Stimulated activated CD8-positive, alpha-beta memory T cell treated with anti-CD3 and anti-CD28 coated beads, Interleukin-4, amount 100 ng/mL, for 24 hours (primary cell): ENCODE measurements at places on chromosomes 6 and 20.

- no peak for DNase-seq
Observed at GRCh38 chr20:58688840-58689239, 3.8 kb upstream of the NPEPL1 start.

GRCh38 chr6:169472786-169473416 is 219.3 kb upstream of the THBS2 start:
- DNase-seq: no peak

- DNase-seq: no peak
Observed at GRCh38 chr20:37994512-37994911, 38.7 kb downstream of the TTI1 start.

GRCh38 chr20:46160661-46161060 is 42.5 kb downstream of the CD40 start:
- DNase-seq: no peak

GRCh38 chr6:2196079-2196679 is 49.2 kb downstream of the GMDS start:
- no peak for DNase-seq

DNA sequence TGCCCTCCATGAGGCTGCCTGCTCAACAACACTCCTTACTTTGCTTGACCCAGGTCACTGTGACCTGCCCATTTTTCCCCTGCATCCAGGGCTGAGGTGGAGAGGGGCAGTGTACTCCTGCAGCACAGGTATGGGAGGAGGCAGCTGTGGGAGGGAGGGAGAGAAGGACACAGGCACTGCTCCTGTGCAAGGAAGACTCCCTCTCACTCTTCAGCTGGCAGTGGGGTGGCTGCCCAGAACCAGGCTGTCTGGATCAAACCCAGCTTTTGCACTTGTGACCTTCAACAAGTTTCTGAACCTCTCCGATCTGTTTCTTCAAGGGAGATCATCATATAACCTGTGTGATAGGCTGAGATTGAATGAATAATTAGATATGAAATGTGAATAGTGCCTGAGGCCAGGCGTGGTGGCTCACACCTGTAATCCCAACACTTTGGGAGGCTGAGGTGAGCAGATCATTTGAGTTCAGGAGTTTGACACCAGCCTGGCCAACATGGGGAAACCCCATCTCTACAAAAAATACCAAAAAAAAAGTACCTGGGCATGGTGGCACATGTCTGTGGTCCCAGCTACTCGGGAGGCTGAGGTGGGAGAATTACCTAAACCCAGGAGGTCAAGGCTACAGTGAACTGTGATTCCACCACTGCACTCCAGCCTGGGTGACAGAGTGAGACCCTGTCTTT is 14.1 kb downstream of the TGIF2 start:
- DNase-seq: no peak

DNA sequence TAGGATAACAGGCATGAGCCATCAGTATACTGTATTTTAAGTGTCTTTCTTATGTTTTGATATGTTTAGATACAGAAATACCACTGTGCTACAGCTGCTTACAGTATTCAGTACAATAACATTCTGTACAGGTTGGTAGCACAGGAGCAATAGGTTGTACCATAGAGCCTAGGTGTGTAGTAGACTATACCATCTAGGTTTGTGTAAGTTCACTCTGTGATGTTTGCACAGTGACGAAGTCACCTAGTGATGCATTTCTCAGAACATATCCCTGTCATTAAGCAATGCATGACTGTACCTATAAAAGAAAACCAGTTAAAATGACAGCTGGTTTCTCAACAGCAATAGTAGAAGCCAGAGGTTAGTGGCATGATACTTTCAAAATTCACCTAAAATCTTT is 3.0 kb upstream of the ZBTB24 start:
- no peak for DNase-seq

DNA sequence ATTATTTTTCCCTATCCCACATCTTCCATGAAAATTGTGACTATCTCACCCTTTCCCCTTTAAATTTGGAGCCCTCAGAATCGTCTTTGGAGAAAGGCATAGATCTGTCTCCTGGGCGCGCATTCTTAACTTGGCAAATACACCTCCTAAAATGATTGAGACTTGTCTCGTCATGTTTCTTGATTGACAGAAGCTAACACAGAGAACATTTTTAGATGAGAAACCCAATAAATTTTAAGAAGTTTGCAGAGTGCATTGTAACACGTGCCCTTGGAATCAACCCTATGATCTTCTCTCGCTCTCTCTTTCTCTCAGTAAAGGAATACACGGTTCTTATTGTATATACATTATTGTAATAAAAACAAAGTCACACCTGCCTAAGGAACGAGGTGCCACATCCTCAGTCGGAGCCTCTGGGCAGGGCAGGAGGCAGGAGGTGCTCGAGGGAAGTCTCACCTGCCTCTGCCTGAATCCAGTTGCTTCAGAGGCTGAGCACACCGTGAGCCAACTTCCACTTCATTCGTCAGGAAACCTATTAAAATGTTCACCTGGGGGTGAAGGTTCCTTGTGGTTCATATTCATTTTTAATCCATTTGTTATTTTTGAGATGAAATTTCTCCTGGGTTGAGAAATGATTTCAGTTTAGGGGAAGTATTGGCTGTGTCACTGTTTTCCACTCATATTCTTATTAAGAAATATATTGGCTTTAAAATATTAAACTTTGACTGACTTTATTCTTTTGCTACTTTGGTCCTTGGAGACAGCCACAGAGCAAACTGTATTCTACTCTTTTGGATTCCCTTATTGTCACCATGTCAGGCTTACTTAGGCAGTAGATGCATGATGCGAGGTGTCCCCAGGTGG is 90.5 kb upstream of the THBS2 start:
- DNase-seq: no peak

DNA sequence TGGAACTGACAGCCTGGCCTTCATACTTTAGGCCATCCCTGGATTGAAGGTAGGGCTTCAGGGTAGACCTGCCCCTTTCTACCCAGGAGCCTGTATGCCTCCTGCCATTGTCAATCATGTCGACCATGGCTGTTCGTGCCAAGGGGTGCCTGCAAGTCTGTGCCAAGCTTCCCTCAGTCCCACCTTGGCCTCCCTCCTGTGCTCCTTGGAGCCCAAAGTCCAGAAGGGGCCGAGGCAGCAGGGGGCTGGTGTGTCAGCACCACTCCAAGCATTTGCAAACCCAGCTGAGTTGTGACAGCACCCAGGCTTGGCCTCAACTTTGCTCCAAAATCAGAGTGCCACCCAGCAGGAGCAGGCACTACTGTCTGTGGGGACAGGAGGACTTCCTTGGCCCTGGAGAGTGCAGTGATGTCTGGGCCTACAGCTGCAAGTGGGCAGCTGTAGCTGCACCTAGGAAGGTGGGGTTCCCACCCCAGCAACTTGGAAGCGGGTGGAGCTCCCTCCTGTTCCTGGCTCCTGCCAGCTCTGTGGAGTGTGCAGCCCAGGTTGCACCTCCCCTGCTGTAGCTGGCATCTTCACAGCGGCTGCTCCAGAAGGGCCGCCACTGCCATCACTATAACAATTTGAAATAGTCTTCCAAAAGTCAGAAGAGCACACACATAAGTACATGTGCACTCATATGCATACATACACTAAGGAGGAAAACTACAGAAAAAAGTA is 1719.3 kb downstream of the HACE1 start:
- no peak for DNase-seq

DNA sequence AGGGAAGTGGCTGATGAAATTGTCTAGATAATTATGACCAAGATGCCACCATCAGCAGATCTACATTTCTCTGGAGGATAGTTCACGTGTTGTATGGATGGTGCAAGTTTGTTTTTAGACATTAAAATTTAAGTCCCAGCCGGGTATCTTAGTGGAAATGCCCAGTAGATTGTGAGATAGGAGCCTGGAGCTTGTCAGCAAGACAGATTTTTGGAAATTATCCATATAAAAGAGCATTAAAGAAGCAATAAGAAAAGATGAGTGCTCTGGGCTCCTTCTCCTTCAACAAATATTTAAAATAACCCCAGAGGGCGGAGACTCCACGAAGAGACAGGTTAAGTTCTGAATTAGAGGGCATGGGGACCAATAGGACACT is 47.6 kb upstream of the SMLR1 start:
- DNase-seq: no peak

DNA sequence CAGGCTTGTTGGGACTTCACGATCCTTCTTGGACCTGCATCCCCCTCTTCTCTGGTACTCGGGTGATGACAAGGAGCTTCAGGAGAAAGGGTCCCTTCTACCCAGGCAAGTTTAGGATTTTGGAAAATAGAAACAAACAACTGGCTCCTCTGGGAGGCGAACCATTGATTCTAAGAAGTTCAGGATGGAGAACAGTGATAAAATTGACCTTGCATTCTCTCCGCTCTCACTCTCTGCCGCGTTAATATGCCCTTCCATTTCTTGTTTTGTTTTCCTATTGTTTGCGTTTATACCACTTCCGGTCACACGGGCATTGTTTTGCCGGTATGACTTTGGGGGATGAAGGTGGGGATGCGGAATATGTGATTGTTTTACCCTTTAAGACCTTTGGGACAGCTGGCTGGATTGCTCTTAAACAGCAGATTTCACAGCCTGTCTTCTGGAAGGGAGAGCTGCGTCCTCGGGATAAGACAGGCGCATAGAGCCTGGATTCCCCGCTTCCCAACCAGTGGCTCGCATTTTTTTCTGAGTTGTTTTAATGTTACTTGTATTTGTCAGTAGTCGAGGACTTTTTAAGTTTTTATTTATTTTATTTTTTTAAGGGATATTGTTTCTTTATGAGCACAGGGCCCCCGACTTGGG is 144.3 kb upstream of the ZNF184 start:
- no peak for DNase-seq

DNA sequence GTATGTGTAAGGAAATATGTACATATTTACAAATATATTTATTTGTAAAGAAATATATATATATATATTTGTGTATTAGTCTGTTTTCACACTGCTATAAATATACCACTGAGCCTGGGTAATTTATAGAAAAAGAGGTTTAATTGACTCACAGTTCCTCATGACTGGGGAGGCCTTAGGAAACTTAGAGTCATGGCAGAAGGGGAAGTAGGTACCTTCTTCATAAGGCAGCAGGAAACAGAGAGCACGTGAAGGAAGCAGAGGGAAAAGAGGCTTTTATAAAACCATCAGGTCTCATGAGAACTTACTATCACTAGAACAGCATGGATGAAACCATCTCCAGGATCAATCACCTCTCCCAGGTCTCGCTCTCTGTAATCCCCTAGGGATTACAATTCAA is 644.5 kb upstream of the HS3ST5 start:
- no peak for DNase-seq

DNA sequence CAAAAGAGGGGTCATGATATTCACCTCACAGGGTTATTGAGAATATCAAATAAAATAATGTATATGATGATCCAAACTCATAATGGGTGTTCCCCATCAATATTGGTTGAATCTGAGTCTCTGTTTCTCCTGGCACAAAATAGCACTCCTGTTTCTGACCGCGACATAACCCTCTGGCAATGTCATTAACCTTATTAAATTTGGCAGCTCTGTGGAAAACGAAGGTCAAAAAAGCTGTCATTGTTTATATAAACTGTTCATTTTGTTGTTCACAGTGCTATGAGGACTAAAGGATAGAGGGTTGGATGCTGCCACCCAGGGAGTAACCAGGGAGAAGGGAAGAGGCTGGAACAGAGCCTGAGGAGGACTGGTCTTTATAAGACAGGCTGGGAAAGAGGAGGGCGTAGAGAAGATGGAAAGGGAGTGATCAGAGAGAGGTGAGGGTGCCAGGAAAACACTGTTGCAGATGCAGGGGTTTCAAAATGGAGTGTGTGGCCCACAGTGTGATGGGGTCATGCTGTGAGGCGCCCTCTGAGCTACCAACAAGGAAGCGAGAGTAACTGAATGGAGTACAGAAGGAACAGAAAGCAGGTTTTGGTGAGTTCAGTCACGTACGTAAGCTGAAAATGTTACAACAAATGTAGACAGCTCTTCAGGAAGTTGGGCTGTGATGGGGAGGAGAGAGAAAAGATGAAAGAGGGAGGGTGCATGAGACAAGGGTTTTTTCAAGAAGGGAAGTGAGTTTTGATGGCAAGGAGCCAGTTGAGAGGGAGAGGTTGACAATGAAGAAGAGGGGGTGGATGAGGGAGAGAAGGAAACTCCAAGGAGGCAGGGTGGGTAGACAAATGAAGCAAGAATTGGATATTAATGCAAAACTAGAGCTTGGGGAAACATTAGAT is 251.6 kb upstream of the TAB2 start:
- DNase-seq: no peak

DNA sequence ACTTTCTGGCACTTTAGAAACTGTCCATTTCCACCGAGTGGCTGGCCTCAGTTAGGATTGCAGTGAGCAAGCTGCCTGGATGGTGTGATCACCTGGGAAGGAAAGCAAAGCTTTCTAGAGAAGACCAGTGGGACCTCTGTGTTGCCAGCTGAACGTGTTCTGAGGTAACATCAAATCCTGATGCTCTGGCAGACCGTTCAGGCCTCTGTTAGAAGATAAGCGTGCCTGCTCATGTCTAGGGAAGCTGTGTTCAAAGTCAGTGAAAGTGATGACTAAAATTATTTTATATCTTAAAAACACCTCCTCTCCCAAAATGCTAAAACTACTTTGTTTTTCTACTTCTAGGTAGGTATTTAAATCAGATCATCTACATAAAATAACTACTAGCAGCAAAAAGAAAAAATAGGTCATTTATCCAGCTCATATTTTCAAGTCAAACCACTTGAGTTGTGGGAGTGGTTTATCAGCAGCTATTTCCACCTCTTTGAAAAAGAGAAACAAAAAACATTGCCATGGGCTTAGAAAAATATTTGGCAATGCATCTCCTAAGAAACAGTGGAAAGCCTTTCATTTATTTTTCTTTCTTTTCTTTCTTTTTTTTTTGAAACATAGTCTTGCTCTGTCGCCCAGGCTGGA is 54.8 kb downstream of the CEP43 start:
- DNase-seq: no peak

GRCh38 chr20:15362849-15363248 is 1025.4 kb upstream of the FLRT3 start:
- no peak for DNase-seq

- DNase-seq: no peak
Observed at GRCh38 chr6:121639021-121639420, 203.6 kb downstream of the GJA1 start.

DNA sequence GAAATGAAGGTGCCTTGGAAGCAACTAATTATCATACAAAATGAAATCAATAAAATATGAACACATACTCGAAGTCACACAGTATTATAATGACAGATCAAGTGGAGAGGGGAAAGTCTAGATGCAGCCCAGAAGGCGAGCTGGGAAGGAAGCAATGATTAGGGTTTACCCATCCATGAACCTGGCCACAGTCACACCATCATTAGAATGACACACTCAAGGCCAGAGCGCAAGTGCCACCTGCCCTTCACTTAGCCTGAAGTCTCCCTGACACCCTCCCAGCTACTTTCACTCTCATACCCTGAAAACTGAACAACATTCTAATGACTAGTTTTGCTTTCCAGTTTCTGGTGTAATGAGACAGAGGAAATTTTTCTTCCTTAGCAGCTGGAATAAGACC is 302.8 kb upstream of the JARID2 start:
- no peak for DNase-seq

DNA sequence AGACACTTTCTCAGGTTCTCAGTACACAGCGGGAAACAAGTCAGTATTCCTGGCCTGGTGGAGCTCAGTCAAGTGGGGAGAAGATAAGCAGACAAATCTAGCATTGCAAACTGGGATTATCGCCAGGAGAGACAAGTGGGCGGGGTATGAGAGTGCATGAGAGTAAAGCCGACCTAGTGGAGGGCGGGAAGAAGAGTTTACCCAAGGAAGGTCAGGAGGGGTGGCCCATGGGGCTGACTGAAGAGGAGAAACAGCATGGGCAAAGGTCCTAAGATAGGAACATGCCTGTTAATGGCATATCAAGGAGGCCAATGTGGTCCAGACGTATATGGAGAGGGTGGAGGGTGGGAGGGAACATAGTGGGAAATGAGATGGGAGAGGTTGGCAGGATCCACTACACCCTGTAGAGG is 12.4 kb upstream of the CSNK2A1 start:
- no peak for DNase-seq

- no peak for DNase-seq
Observed at GRCh38 chr6:21831521-21832291, 238.2 kb downstream of the SOX4 start.
